Stimulated activated CD4-positive, alpha-beta T cell treated with anti-CD3 and anti-CD28 coated beads, Interleukin-1b, Interleukin-23, amount 100 ng/mL, for 1 hour (primary cell): ENCODE measurements at places on chromosomes 7 and 10.

GRCh38 chr10:78408671-78409472, 375.2 kb downstream of the RPS24 start:
- no peak for DNase-seq

- DNase-seq: no peak
These were observed 68.4 kb downstream of the PPP1R3C start for GRCh38 chr10:91564508-91564907.

DNA sequence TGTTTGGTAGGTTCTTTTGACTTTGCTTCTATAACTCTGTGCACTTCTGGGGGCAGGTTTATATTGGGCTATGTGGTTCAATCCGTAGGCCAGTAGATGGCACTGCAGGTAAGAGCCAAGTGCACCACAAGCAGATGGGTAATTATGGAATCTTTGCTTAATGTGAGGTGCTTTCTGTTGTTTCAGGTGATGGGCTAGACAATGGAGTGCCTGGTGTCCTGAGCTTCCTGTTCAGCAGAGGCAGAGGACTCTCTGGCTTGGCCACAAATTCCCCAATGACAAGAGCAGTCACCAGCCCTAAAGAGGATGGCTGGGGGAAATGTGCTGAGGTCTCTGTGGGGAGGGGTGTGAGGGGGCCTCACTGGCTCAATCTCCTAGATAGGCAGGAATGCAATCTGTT, 455.0 kb downstream of the CCSER2 start:
- DNase-seq: no peak

- DNase-seq: no peak
These were observed 38.5 kb downstream of the PTF1A start for GRCh38 chr10:23230582-23230981.

- DNase-seq: no peak
These were observed 167.0 kb downstream of the SFMBT2 start for GRCh38 chr10:7243873-7244272.

GRCh38 chr10:120421250-120421649, 35.8 kb upstream of the PLPP4 start:
- DNase-seq: no peak

- no peak for DNase-seq
These were observed 13.1 kb downstream of the NPTX2 start for GRCh38 chr7:98630149-98630548.

GRCh38 chr7:74405191-74405898, 48.4 kb upstream of the GTF2IRD1 start:
- no peak for DNase-seq

GRCh38 chr7:129750091-129750490, 138.6 kb downstream of the NRF1 start:
- no peak for DNase-seq

- DNase-seq: no peak
These were observed 40.5 kb downstream of the ADCYAP1R1 start for GRCh38 chr7:31092606-31093005.

DNA sequence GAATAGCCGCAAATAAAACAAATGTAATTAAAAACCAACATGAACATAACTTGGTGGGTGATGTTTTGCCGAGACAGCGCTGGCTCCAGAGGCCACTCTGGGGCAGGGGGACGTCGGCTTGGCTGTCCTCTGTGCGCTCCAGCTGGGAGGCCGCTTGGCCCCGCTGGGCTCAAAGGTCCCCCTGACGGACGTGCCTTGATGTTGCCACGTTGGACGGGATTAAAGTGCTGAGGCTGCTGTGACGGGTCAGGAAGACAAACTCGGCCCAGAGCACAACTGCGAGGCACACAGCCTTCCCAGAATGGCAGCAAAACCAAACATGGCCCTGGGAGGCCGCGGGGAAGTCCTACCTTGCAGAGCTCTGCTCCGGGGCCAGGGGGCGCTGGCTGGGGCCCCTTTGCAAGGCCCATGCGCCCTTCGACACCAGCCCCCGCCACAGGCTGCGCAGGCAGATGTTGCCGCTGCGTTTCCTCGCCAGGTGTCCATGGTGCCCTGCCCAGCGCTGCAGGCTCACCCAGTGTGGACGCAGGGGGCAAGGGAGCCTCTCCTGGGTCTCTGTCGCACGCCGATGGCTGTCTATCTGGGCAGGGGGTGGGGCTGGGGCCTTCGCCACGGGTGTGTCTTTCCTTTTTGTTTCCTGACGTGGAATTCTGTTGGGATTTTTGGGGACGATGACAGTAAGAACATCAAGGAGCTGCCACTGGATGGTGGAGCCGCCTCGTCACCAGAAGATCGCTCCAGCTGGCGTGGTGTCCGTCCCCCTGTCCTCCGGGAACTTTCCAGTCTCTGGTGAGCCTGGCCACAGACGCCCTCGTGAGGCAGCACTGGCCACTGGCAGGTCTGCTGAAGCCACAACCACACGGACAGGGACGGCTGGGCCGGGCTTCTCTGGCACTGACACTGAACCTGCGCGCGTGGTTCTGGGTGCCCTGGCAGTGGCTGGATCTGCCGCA, 99.6 kb upstream of the DIP2C start:
- DNase-seq: no peak

DNA sequence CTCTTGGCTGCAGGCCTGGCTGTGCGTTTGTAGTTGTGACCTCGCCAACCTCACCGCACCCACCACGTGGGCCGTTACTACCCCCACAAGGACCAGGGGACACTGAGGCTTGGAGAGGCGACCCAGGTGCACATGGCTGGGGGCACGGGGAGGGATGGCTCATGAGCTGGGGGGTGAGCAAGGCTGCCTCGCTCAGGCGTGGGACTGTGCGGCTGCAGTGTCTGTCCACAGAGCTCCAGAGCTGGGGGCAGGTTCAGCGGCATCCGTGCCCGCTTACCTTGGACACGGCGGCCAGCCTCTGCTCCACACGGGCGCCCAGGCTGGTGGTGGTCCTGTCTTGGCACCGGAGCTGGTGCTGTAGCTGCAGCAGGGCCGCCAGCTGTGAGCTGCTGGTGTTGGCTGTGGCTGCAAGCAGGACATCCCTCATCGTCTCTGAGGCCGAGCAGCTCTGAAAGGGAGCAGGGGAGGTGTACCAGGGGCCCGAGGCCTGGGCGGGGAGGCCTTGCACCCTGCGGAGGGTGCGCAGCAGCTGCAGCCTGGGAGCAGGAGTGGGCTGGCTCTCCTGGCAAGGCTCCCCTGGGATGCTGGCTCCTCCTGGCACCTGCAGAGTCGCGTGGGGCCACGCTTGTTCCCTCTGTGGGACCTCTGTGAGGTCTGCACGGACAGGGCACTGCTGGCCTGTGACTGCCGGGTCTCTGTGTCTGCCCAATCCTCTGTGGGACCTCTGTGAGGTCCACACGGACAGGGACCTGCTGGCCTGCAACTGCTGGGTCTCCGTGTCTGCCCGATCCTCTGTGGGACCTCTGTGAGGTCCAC, 60.0 kb upstream of the NKX6-2 start:
- DNase-seq: no peak
